ENCODE measurements at places on chromosomes 13 and 19. TPM values are rescaled to one million over a fixed set of nuclear protein-coding genes. Genes with fewer than 3 reads are reported as not detected.

GRCh38 chr13:47816831-47817230 lies 184.2 kb downstream of the SUCLA2 start:
- no peak overlapping the region for H3K27ac ChIP-seq
- no peak overlapping the region for H3K4me3 ChIP-seq
- H3K27me3 ChIP-seq: no peaks in the 10 kb centered on the region
- H3K4me1 ChIP-seq: no peaks in the 10 kb centered on the region
- no peaks in the 10 kb centered on the region for H3K36me3 ChIP-seq

DNA sequence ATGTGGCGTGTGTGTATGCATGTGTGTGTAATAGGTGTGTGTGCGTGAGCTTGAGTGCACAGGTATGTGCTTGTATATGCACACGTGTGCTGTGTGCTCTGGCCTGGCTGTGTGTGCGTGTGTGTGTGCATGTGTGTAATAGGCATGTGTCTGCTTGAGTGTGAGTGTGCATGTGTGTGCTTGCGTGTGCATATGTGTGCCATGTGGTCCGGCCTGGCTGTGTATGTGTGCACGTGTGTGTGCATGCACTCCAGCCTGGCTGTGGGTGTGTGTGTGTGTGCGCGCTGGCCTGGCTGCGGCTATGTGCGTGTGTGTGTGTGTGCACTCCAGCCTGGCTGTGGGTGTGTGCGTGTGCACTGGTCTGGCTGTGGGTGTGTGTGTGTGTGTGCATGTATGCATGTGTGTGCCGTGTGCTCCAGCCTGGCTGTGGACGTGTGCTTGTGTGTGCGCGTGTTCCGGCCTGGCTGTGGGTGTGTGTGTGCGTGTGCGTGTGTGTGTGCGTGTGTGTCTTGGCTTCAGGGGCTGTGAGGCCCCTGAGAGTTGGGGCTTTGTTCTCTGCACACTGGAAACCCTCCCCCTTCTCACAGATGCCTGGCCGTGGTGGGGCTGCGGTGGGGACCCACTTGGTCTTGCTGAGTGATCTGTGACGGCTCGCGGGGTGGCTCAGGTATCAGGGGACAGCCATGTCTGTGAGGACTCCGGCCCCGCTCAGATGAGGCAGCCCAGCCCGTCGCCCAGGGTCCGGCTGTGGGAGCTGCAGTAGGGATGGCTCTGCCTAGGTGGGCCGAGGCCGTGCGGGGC lies 8.2 kb downstream of the SPPL2B start:
- peaks cover 7% of the 10 kb centered on the region for H3K36me3 ChIP-seq
- DNase-seq: no peak
- H3K4me3 ChIP-seq: no peak overlapping the region
- no peak overlapping the region for H3K27ac ChIP-seq
- H3K4me1 ChIP-seq: peaks cover 16% of the 10 kb centered on the region
- no peaks in the 10 kb centered on the region for H3K27me3 ChIP-seq

DNA sequence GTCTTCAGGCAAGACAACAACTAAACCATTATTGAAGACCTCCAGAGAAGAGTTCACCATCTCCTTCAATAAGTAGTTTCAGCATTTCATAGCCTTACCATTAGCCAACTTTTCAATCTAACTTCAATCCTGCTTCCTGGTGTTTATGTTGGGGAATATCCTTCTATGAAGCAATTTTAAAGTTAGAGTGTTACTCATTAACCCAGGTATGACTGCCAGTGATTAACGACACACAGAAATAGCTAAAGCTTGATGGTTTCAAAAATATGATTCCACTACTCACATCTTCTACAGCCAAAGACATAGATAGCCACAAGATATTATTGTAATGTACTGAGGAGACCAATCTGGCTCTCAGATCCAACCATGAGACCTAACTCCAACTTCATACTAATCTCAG lies 403.2 kb downstream of the EFNB2 start:
- H3K4me3 ChIP-seq: no peak overlapping the region
- H3K27ac ChIP-seq: no peak overlapping the region
- H3K27me3 ChIP-seq: no peaks in the 10 kb centered on the region
- H3K4me1 ChIP-seq: no peaks in the 10 kb centered on the region

GRCh38 chr13:75825594-75825993 lies 189.5 kb downstream of the LMO7 start:
- no peaks in the 10 kb centered on the region for H3K27me3 ChIP-seq
- DNase-seq: no peak
- no peak overlapping the region for H3K27ac ChIP-seq
- H3K36me3 ChIP-seq: peaks cover 26% of the 10 kb centered on the region
- no peaks in the 10 kb centered on the region for H3K4me1 ChIP-seq

DNA sequence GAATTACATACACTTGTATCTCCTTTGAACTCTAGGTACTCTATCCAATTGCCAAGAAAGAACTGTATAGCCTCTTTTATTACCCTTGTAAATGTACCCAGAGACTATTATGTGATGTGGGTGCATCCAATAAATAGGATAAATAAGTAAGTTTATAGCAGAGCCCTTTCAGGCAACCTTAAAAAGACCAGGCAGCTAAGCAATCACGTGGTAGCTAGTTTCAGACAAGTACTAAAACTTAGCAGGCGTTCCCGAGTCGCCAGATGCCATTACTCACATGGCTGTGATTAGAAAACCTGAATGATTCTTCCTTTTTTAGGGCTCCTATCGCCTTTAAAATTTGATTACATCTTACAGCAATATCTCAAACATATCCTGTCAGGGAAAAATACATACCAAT lies 1303.0 kb downstream of the EFNB2 start:
- no peaks in the 10 kb centered on the region for H3K36me3 ChIP-seq
- no peak overlapping the region for H3K4me3 ChIP-seq
- no peak overlapping the region for H3K27ac ChIP-seq
- no peak for DNase-seq
- no peaks in the 10 kb centered on the region for H3K4me1 ChIP-seq

DNA sequence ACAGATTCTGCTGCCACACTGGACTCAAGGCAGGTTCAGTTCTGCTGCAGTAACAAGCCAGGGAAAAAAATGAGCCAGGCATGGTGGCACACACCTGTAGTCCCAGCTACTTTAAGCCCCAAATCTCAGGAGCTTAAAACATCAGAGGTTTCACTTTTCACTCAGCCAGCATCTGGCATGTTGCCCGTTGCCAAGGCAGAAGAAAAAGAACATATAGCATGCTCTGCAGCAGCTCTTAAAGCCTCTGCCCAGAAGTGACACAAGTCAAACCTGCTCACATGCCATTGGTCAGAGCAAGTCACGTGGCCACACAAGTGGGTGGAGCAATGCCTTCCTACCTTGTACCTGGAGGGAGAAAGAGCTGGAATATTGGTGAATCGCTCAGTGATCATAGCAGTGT lies 14.7 kb upstream of the ADGRE5 start:
- no peak overlapping the region for H3K4me3 ChIP-seq
- H3K36me3 ChIP-seq: no peaks in the 10 kb centered on the region
- peaks cover 48% of the 10 kb centered on the region for H3K4me1 ChIP-seq

DNA sequence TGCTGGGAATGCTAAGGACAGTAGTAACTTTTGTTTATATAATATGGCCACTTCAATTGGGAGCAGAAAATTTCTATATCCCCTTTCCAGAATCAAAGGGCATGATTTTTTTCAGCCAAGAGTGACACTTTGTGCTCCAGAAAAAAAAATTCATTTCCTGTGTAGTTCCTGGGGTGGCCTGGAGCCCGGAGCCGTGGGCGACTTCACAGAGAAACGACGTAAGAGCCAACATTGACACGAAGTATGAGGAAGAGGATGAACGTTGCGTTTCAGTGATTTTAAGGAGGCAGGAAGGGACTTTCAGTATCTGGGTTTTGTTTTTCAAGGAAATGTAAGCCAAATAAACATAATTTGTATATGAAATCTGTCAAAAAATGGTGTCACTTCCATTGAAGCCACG lies 187.6 kb downstream of the STK24 start:
- no peak for DNase-seq
- no peaks in the 10 kb centered on the region for H3K27me3 ChIP-seq
- H3K4me3 ChIP-seq: no peak overlapping the region
- H3K27ac ChIP-seq: no peak overlapping the region
- peaks cover 70% of the 10 kb centered on the region for H3K36me3 ChIP-seq
- peaks cover 8% of the 10 kb centered on the region for H3K4me1 ChIP-seq

DNA sequence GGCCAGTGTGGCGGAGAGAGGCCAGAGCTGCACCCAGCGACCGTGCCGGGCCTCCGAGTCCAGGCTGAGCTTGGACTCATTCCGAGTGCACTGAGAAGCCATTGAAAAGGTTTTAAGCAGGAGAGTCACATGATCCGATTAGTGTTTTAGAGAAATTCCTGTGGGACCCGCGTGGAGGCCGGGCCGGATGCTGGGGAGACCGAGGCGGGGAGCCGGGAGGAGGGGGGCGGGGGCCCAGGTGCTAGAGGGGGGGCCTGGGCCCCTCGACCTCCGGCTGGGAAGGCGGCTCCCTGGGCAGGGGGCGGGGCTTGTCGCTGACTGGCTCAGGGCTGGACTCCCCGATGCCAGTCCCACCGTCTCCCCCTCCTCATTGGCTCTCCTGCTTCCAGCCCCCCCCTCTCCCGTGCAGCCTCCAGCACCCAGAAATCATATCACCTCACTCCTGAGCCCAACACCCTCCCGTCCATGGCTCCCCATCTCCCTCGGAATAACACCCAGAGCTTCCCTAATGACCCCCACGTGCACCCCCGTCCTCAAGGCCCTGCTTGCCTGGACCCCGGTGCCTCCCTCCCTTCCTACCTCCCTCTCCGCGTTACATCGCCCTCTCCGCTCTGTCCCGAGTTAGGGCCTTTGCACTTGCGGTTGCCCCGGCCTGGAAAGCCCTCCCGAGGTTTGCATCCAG lies 5.2 kb upstream of the ZNF579 start:
- peak overlapping the region; percentile 45 for H3K4me3 ChIP-seq
- peaks cover 10% of the 10 kb centered on the region for H3K27me3 ChIP-seq
- H3K27ac ChIP-seq: peak overlapping the region; percentile 64
- no peak for DNase-seq
- peaks cover 29% of the 10 kb centered on the region for H3K4me1 ChIP-seq

- peaks cover 50% of the 10 kb centered on the region for H3K4me1 ChIP-seq
- no peaks in the 10 kb centered on the region for H3K36me3 ChIP-seq
- H3K27me3 ChIP-seq: no peaks in the 10 kb centered on the region
- DNase-seq: no peak
- no peak overlapping the region for H3K4me3 ChIP-seq
- no peak overlapping the region for H3K27ac ChIP-seq
These were observed 14.3 kb downstream of the FUT6 start for GRCh38 chr19:5825178-5825577.

DNA sequence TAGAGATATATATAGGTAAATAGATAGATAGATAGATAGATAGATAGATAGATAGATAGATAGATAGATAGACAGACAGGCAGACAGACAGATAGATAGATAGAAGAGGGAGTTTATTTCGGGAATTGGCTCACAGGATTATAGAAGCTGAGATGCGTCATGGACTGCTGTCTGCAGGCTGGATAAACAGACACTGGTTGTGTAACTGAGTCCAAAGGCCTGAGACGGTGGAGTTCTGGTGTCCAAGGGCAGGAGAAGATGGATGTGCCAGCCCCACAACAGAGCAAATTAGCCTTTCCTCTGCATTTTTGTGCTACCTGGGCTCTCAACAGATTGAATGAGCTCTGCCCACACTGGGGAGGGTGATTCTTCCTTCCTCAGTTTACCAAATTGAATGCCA lies 2.7 kb downstream of the CYP4F3 start:
- H3K36me3 ChIP-seq: no peaks in the 10 kb centered on the region
- no peak overlapping the region for H3K4me3 ChIP-seq
- H3K4me1 ChIP-seq: no peaks in the 10 kb centered on the region
- peak; percentile 47 for DNase-seq
- no peak overlapping the region for H3K27ac ChIP-seq

GRCh38 chr13:109655206-109655600 lies 131.2 kb downstream of the IRS2 start:
- H3K36me3 ChIP-seq: no peaks in the 10 kb centered on the region
- H3K4me3 ChIP-seq: no peak overlapping the region
- DNase-seq: no peak
- peaks cover 12% of the 10 kb centered on the region for H3K4me1 ChIP-seq
- no peaks in the 10 kb centered on the region for H3K27me3 ChIP-seq

DNA sequence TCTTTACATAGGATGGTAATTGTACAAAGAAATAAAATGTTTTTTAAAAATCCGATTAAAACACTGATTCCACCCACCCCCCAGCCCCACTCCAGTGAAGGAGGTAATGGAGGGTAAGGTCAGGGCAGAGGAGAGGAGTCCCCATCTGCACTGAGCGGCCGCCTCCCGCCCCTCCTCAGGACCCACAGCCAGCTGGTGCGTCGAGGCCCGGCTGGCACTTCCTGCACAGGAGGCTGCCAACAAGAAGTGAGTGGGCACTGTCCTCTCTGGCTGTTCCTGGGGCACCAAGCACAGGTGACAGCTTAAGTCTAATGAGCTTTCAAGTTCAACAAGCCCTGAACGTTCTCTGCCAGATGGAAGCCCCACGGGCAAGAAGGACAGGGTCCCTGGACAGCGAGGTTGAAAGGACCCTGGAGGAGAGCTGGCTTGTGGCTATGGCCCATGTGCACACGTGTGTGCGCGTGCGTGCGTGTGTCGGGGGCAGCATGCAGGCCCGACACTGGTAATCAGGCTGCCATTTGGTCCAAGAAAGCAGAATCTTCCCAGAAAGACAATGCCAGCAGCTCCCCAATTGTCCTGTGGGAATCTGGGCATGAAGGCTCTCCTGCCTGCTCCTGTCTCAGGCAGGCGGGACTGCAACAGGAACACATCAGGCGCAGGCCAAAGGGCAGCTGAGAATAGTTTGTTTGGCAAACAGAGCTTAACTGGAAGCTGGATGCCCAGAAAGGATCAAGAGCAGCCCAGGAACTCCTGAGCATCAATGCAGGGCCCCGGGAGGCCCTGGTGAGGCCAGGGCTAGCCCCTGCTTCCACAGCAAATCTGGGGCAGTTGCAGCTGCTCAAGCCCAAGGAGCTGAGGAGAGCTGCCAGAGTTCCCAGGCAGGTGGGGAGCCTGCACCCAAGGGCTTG lies 15.1 kb upstream of the EPHX3 start:
- no peaks in the 10 kb centered on the region for H3K27me3 ChIP-seq
- DNase-seq: no peak
- H3K36me3 ChIP-seq: peaks cover 65% of the 10 kb centered on the region

DNA sequence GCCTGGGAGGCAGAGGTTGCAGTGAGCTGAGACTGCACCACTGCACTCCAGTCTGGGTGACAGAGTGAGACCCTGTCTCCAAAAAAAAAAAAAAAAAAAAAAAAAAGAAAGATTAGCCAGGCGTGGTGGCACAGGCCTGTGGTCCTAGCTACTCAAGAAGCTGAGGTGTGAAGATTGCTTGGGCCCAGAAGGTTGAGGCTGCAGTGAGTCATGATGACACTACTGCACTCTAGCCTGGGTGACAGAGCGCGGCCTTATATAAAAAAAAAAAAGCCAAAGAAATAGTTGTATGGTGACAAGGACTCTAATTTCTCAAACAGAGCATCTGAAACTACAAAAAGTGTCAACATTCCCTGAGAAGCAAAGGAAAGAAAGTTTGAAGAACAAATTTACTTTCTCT lies 3.4 kb downstream of the PBX4 start:
- no peak overlapping the region for H3K27ac ChIP-seq
- no peaks in the 10 kb centered on the region for H3K36me3 ChIP-seq
- H3K4me1 ChIP-seq: peaks cover 15% of the 10 kb centered on the region
- no peak for DNase-seq

F2RL3 gene
- total RNA-seq: 3.7 TPM

TNFAIP8L1 gene
- 11.6 TPM for total RNA-seq

POU2F2 gene
- 2.5 TPM for total RNA-seq

CPB2 gene
- not detected for total RNA-seq

SIGLECL1 gene
- not detected for total RNA-seq

Measured in esophagus muscularis mucosa (tissue), 4 donors.